ENCODE measurements at places on chromosomes 2 and 18. TPM values are rescaled to one million over a fixed set of nuclear protein-coding genes. Genes with fewer than 3 reads are reported as not detected.
A peak's percentile ranks its signal among the peaks of the same experiment; 100 is the strongest.

LCT gene
- 0.25 TPM for total RNA-seq

ZNG1B gene
- total RNA-seq = 37.8 TPM

GNAL gene
- 3.0 TPM for total RNA-seq

GKN2 gene
- not detected for total RNA-seq

ZBTB7C gene
- not detected for total RNA-seq

TRABD2A gene
- 5.7 TPM for total RNA-seq

TSPYL6 gene
- total RNA-seq = not detected

KCNE4 gene
- total RNA-seq = 3.8 TPM

SULT1C4 gene
- total RNA-seq = not detected

FAM228A gene
- total RNA-seq = 2.1 TPM

DNA sequence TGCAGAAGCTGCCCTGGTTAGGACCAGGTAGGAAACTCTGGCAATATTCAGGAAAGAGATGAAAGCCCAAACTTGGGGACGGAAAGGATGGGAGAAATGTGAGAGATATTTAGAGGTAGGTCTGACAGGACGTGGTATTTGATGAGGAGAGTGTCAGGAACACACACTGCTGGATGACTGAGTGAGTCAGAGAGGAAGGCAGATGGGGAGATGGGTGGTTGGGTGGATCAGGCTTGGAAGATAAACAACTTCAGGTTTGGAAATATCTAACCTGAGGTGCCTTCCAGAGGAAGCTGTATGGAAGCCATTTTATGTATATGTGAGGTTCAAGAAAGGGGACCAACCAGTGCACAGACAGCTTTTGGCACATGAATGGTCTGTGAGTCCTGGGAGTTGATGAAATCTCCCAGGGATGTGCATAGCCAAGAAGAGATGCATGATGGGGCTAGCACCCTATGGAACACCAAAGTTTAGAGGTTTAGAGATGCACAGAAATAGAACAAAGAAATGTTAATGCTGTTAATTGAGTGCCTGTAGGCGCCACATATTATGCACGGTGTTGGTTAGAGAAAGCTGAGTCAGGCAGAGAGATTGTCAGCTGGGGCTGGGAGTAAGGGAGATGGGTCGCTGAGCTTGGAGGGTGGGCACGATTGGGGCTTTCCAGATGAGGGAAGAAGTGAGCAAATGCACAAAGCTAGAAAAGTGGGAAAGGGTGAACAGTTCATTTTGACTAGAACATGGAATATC, 101.0 kb downstream of the VIT start:
- no peak for DNase-seq
- no peaks in the 10 kb centered on the region for H3K36me3 ChIP-seq
- H3K4me3 ChIP-seq = no peak overlapping the region
- no peaks in the 10 kb centered on the region for H3K4me1 ChIP-seq
- peaks cover 8% of the 10 kb centered on the region for H3K27me3 ChIP-seq

GRCh38 chr2:233356546-233357308, 2.4 kb downstream of the DGKD start:
- H3K36me3 ChIP-seq = no peaks in the 10 kb centered on the region
- H3K4me1 ChIP-seq = no peaks in the 10 kb centered on the region
- no peak for DNase-seq
- no peak overlapping the region for H3K27ac ChIP-seq
- no peaks in the 10 kb centered on the region for H3K27me3 ChIP-seq

GRCh38 chr2:37318401-37318800, 6.2 kb downstream of the PRKD3 start:
- no peak overlapping the region for H3K4me3 ChIP-seq
- no peaks in the 10 kb centered on the region for H3K27me3 ChIP-seq
- peak overlapping the region; percentile 10 for H3K27ac ChIP-seq
- peak; percentile 57 for DNase-seq
- H3K4me1 ChIP-seq = peaks cover 30% of the 10 kb centered on the region
- peaks cover 4% of the 10 kb centered on the region for H3K36me3 ChIP-seq

DNA sequence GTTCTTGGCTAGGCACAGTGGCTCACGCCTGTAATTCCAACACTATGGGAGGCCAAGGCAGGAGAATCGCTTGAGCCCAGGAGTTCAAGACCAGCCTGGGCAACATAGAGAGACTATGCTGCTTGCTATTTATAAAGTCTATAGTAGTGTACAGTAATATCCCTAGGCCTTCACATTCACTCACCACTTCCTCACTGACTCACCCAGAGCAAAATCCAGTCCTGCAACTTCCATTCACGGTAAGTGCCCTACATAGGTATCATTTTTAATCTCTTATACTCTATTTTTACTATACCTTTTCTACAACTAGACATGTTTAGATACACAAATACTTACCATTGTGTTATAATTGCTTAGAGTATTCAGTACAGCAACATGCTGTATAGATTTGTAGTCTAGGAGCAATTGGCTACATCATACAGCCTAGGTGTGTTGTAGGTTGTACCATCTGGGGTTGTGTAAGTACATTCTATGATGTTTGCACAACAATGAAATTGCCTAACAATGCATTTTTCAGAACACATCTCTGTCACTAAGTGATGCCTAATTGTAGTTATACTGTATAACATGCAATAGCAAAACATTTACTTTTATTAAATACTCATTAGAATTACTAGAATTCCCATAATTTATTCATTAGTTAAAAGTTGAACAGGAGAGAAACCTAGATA, 8.8 kb downstream of the DHX57 start:
- no peak overlapping the region for H3K27ac ChIP-seq
- no peaks in the 10 kb centered on the region for H3K4me1 ChIP-seq
- no peaks in the 10 kb centered on the region for H3K27me3 ChIP-seq
- peak; percentile 2 for DNase-seq
- H3K36me3 ChIP-seq = peaks cover 15% of the 10 kb centered on the region
- H3K4me3 ChIP-seq = no peak overlapping the region

DNA sequence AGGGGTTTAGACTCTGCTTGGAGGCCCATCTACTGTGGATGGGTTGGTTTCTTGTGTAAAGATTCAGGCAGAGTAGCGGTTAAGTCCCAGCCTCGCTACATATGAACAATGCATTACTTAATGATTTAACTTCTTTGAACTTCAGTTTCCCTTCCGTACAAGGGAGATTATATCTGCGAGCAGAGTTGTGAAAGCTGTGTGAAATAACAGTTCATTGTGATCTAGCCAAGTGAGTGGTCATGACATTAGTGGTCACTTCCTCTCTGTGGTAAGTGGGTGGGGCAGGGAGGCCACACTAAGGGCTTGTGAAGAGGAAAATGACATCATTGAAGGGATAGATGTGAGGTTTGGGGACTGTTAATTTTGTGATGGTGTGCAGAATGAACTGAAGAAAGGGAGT, 14.1 kb upstream of the MEX3C start:
- H3K27ac ChIP-seq = no peak overlapping the region
- DNase-seq = peak; percentile 90
- H3K27me3 ChIP-seq = no peaks in the 10 kb centered on the region
- peaks cover 8% of the 10 kb centered on the region for H3K4me1 ChIP-seq

- H3K36me3 ChIP-seq = no peaks in the 10 kb centered on the region
- H3K4me3 ChIP-seq = no peak overlapping the region
- no peak for DNase-seq
- H3K27ac ChIP-seq = no peak overlapping the region
Observed at GRCh38 chr2:241289597-241289996, 25.9 kb downstream of the HDLBP start.

- no peaks in the 10 kb centered on the region for H3K36me3 ChIP-seq
- no peak overlapping the region for H3K27ac ChIP-seq
- no peak overlapping the region for H3K4me3 ChIP-seq
- H3K4me1 ChIP-seq = peaks cover 8% of the 10 kb centered on the region
- no peak for DNase-seq
Observed at GRCh38 chr2:160538559-160539355, 45.1 kb upstream of the RBMS1 start.

GRCh38 chr2:128388499-128388941, 69.9 kb upstream of the HS6ST1 start:
- H3K4me3 ChIP-seq = no peak overlapping the region
- H3K27me3 ChIP-seq = no peaks in the 10 kb centered on the region
- H3K4me1 ChIP-seq = peaks cover 27% of the 10 kb centered on the region
- no peaks in the 10 kb centered on the region for H3K36me3 ChIP-seq
- DNase-seq = peak; percentile 37

GRCh38 chr2:218570850-218571249, 2.2 kb downstream of the CNOT9 start:
- H3K27me3 ChIP-seq = no peaks in the 10 kb centered on the region
- H3K4me1 ChIP-seq = peaks cover 17% of the 10 kb centered on the region
- H3K36me3 ChIP-seq = peaks cover 18% of the 10 kb centered on the region
- peak overlapping the region; percentile 97 for H3K4me3 ChIP-seq
- peak; percentile 81 for DNase-seq
- H3K27ac ChIP-seq = peak overlapping the region; percentile 97

- H3K27me3 ChIP-seq = peaks cover 32% of the 10 kb centered on the region
- no peaks in the 10 kb centered on the region for H3K4me1 ChIP-seq
- H3K27ac ChIP-seq = no peak overlapping the region
Observed at GRCh38 chr2:240155048-240155744, 14.7 kb upstream of the OTOS start.

- peaks cover 17% of the 10 kb centered on the region for H3K27me3 ChIP-seq
- no peaks in the 10 kb centered on the region for H3K4me1 ChIP-seq
- H3K27ac ChIP-seq = no peak overlapping the region
- no peaks in the 10 kb centered on the region for H3K36me3 ChIP-seq
- H3K4me3 ChIP-seq = no peak overlapping the region
- no peak for DNase-seq
Observed at GRCh38 chr2:233968556-233968955, 51.4 kb downstream of the TRPM8 start.

DNA sequence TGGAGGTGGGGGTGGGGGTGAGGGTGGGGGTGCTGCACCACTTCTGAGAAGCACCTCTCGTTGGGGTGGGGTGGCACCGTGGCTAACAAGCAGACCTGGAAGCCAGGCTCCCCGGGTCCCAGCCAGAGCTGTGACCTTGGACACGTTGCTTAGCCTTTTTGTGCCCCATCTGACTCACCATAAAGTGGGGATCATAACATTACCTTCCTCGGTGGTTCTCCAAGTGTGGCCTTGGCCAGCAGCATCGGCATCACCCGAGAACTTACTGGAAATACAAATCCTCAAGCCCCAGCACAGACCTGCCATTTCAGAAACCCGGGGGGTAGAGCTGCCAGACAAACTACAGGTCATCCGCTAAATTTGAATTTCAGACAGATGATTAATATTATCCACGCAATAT, 58.7 kb upstream of the SLC66A3 start:
- H3K36me3 ChIP-seq = no peaks in the 10 kb centered on the region
- no peak overlapping the region for H3K4me3 ChIP-seq
- DNase-seq = no peak
- H3K4me1 ChIP-seq = peaks cover 11% of the 10 kb centered on the region
- no peak overlapping the region for H3K27ac ChIP-seq
- H3K27me3 ChIP-seq = no peaks in the 10 kb centered on the region

GRCh38 chr2:212940816-212941215, 210.6 kb downstream of the IKZF2 start:
- peak; percentile 43 for DNase-seq
- no peaks in the 10 kb centered on the region for H3K4me1 ChIP-seq
- H3K36me3 ChIP-seq = no peaks in the 10 kb centered on the region
- no peak overlapping the region for H3K27ac ChIP-seq

DNA sequence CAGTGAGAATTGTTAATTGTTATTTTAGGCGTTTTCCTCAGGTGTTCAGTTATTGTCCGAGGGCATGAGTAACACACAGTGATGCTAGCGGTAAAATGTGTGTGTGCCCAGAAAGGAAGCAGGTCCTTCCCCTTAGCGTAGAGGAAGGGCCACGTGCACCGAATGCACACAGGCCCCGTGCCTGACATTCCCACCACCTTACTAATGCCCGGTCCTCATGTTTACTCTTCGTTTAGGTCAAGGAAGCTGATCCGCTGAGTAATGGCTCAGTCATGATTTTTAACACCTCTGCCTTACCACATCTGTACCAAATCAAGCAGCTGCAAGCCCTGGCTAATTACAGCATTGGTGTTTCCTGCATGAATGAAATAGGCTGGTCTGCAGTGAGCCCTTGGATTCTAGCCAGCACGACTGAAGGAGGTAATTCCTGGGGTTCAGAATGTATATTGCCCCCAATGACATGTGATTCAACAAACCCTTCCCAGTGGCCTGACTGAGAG, 76.7 kb downstream of the MERTK start:
- peak; percentile 90 for DNase-seq
- no peak overlapping the region for H3K4me3 ChIP-seq
- peaks cover 25% of the 10 kb centered on the region for H3K27me3 ChIP-seq

DNA sequence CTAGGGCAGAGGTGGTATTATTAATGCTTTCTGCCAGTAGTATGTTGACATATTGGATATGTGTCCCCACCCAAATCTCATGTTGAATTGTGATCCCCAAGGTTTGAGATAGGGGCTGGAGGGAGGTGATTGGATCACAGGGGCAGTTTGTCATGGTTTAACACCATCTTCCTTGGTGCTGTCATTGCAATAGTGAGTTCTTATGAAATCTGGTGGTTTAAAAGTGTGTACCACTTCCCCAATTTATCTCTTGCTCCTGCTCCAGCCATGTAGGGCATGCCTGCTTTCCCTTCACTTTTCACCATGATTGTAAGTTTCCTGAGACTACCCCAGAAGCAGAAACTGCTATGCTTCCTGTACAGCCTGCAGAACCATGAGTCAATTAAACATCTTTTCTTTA, 47.1 kb upstream of the THSD7B start:
- no peak overlapping the region for H3K27ac ChIP-seq
- DNase-seq = no peak
- H3K4me3 ChIP-seq = no peak overlapping the region
- H3K4me1 ChIP-seq = no peaks in the 10 kb centered on the region
- no peaks in the 10 kb centered on the region for H3K27me3 ChIP-seq

DNA sequence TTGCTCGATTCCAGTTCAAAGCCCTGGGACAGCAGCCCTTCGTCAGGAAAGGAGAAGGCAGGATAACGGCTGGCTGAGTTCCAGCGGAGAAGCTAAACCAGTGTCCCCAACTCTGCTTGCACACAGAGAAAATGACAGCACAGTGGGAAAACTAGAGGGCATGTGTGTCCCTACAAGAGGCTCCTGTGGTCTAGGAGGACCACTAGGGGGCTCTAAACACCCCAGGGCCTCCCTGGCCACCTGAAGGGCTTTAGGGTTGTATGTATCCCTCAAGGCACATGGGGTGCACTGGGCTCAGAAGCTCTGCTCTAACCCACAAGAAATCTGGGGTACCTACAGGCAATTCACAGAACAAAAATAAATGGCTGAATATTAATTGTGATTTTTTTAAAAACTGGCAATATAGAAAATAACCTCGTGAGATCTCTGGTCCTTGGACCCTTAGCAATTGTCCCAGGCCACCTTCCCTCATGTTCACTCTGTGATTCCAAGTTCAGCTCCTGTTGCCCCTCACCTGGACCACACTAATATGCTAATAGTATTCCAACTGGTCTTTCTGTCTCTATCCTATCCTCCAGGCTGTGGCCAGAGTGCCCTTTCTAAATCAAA, 17.5 kb downstream of the STAT1 start:
- peak; percentile 59 for DNase-seq
- H3K4me3 ChIP-seq = no peak overlapping the region
- peaks cover 96% of the 10 kb centered on the region for H3K36me3 ChIP-seq
- no peaks in the 10 kb centered on the region for H3K27me3 ChIP-seq

DNA sequence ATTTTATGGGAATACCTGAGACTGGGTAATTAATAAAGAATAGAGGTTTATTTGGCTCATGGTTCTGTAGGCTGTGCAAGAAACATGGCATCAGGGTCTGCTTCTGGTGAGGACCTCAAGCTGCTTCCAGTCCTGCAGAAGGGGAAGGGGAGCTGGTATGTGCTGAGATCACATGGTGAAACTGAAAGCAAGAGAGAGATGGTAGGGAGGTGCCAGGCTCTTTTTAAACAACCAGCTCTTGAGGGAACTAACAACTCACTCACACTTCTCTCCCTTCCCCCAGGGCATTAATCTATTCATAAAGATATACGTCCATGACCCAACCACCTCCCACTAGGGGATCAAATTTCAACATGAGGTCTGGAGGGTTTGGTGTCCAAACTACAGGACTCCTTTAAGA, 40.1 kb downstream of the AGPS start:
- H3K36me3 ChIP-seq = peaks cover 10% of the 10 kb centered on the region
- H3K27ac ChIP-seq = no peak overlapping the region
- no peaks in the 10 kb centered on the region for H3K27me3 ChIP-seq
- H3K4me3 ChIP-seq = no peak overlapping the region
- no peak for DNase-seq
- peaks cover 14% of the 10 kb centered on the region for H3K4me1 ChIP-seq

Data from GM23248 (cell line).